Nasal cavity respiratory epithelium epithelial cell of viscerocranial mucosa (primary cell): ENCODE measurements at places on chromosomes 1 and 21. TPM values are rescaled to one million over a fixed set of nuclear protein-coding genes. Genes with fewer than 3 reads are reported as not detected.

Gene MTX1
- 25.9 and 49.2 TPM in 2 replicates for total RNA-seq

Gene RGS4
- total RNA-seq, result 0.07 TPM in 1 of 2 replicates, not detected in the other

Gene NHLH1
- total RNA-seq, result 0.07 TPM in 1 of 2 replicates, not detected in the other

Gene FAM167B
- 0.34 TPM in 1 of 2 replicates, not detected in the other for total RNA-seq

Gene CELA3B
- not detected in 2 replicates for total RNA-seq

Gene TMEM200B
- total RNA-seq, result 1.4 and 2.1 TPM in 2 replicates

Gene EPHA2
- 184 and 193 TPM in 2 replicates for total RNA-seq

Gene OR2L2
- not detected in 2 replicates for total RNA-seq

Gene MTARC2
- 1.0 and 4.6 TPM in 2 replicates for total RNA-seq

Gene ATP6V1G3
- total RNA-seq, result not detected in 2 replicates

Gene LCE1C
- 0.34 TPM in 1 of 2 replicates, not detected in the other for total RNA-seq

Gene GJA8
- not detected in 2 replicates for total RNA-seq

Gene AADACL4
- total RNA-seq, result not detected in 2 replicates

Gene MYOM3
- total RNA-seq, result 0.34 and 0.85 TPM in 2 replicates

Gene CDK18
- total RNA-seq, result 1.0 and 19.7 TPM in 2 replicates

Gene TMPRSS2
- under 0.01 and 7.5 TPM in 2 replicates for total RNA-seq

Gene LGR6
- total RNA-seq, result under 0.01 TPM in 1 of 2 replicates, not detected in the other

Gene FMO2
- total RNA-seq, result under 0.01 and 0.07 TPM in 2 replicates

Gene S100A1
- not detected in 2 replicates for total RNA-seq

Gene TMEM82
- total RNA-seq, result not detected in 2 replicates

Gene FBLIM1
- total RNA-seq, result 96.7 and 131 TPM in 2 replicates

Gene PLEKHO1
- 5.8 and 6.0 TPM in 2 replicates for total RNA-seq
